Right atrium auricular region (tissue), 2 donors: ENCODE measurements at places on chromosomes 7 and 10.
A peak's percentile ranks its signal among the peaks of the same experiment; 100 is the strongest.

GRCh38 chr7:116165717-116166116 lies 44.6 kb upstream of the TES start:
- DNase-seq, result no peak

GRCh38 chr7:1861799-1862458 lies 191.9 kb downstream of the ELFN1 start:
- no peak for DNase-seq

DNA sequence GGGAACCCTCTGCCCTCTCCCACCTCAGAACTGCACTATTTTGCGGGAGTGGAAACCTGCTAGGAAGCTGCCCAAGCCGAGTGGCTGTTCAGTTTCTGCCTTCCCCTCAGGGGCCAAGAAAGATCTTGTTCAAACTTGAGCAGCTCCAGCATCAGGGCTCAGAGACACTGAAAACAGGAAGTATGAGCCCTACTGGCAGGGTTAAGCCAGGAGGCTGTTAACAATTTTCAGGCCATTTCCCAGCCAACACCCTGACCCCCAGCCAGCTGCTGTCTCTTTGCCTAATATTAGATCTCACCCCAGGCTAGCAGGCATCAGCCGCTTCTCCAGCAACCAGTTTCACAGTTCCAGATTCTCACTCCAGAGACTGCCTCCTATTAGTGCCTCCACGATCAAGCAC lies 9.2 kb downstream of the PLAU start:
- peak; percentile 69 for DNase-seq

GRCh38 chr10:88062385-88062784 lies 199.0 kb downstream of the PTEN start:
- DNase-seq, result no peak

- DNase-seq, result no peak
These were observed 112.8 kb upstream of the STK17A start for GRCh38 chr7:43470110-43470509.

GRCh38 chr7:132697003-132697402 lies 120.7 kb upstream of the PLXNA4 start:
- DNase-seq, result no peak

GRCh38 chr10:102673819-102674511 lies 29.7 kb downstream of the TRIM8 start:
- DNase-seq, result peak; percentile 83

DNA sequence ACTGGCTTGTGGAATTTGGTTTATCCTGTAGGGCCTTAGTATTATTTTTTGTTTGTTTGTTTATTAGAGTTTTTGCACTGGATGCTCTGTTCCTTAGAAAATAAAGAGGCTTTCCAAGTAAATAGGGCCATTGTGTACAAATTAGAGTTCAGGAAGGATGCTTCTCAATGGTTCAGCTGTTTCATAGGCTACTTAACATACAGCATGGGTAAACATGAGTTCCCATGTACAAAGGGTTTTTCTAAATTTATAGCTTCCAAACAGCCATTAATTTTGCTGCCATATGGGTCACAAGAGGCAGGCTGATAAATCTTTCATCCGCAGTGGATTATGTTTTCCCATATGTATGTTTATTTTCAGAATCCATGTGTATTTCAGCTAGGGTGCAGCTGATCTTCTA lies 121.6 kb upstream of the WDR11 start:
- DNase-seq, result no peak

- DNase-seq, result no peak
These were observed 350.3 kb upstream of the POT1 start for GRCh38 chr7:125279961-125280360.

- no peak for DNase-seq
These were observed 23.6 kb upstream of the ING3 start for GRCh38 chr7:120926943-120927346.

DNA sequence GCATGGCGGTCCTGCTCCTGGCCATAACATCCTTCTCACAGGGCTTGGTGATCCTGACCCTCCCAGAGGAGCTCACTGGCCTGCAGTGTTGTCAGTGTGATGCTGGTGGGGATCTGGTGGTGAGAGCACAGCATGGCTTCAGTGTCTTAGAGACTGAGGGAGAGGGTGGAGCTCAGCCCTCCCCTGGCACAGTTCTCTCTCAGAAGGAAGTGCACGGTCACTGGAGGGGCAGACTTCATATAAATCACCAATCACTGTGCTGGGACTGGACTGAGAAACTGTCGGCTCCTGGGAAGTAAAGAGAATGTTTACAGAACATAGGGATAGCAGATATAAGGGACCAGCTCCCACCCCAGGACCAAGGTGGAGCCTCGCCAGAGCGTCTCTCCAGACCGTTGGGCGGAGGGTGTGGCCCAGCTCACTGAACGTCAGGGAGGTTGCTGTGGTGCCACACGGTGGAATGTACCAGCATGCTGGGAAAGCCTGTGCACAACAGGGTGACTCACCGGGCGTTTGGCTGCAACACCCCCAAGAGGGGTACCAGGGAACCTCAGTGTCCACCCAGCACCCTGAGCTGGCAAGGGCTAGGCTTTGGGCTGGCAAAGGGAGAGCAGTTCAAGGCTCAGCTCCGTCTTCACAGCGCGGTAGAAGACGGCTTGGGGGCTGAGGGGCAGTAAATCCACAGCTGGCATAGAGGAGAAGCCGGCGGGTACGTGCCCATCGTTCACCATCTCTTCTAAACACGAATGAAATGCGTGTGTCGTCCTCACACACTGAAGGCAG lies 8.8 kb upstream of the GET4 start:
- peak; percentile 69 for DNase-seq

- DNase-seq, result no peak
These were observed 20.3 kb upstream of the IGF2BP3 start for GRCh38 chr7:23490357-23491135.

DNA sequence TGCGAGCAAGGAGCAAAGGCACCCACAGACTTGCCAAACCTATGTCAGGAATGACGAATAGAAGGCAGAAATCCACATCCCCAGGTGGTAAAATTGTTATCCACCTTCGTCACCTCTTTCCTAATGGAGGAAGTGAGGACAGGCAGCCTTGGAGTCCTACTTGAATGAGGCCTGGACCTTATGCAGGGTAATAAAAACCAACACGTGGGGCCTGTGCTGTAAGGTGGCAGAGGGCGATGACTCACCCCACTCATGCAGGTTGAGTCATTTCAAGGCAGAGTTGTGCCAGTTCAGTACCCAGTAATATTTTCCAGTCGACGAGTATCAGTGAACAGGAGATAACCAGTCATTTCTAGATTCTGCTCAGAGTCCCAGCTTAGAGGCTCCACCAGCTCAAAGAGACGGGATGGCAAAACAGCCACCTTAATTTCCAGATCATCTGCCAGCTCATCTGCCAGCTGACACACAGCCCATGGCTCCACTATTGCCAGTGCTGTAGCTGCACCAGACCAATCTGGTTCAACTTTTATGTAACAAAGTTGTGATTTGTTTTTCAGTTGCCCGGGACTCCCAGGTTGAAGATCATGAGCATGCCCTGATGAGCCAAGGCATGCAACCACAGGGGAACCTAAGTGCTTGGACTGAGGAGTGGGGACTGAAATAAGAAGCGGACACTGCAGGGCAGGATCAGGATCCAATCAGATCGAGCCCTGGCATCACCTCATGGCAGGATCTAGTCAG lies 176.2 kb upstream of the ITGB1 start:
- DNase-seq, result no peak

GRCh38 chr10:97765201-97765600 lies 6.6 kb downstream of the SFRP5 start:
- DNase-seq, result no peak

- no peak for DNase-seq
These were observed 38.8 kb upstream of the MYL10 start for GRCh38 chr7:101667920-101668319.

DNA sequence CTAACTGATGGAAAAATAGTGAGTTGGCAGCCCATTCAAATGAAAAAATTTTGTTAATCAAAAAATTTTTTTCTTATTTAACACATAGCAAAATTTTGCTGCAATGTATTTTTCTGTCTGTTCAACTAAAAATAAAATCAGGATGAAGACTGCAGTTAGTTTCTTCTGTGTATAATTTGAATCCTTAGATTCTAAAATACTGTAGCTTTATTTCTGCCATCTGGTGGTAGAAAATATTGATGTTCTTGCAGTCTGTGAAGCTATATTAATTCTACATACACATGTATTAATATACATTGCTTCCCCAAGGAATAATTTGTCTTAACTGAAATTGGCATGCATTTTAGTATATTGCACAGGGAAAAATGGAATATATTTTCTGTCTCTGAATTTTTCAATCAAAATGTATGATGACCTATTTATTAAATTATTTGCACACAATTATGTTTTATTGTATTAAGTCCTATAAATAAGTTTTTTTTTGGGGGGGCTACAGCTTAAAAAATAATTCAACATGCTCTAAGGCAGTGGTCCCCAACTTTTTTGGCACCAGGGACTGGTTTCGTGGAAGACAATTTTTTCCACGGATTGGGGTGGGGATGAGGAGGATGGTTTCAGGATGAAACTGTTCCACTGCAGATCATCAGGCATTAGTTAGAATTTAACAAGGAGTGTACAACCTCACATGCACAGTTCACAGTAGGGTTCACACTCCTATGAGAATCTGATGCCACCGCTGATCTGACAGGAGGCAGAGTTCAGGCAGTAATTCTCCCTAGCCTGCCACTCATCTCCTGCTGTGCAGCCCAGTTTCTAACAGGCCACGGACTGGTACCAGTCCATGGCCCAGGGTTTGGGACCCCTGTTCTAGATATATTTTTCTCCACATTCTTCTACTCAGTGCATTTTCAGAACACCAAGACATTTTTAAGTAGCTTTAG lies 119.4 kb downstream of the GNAT3 start:
- no peak for DNase-seq

DNA sequence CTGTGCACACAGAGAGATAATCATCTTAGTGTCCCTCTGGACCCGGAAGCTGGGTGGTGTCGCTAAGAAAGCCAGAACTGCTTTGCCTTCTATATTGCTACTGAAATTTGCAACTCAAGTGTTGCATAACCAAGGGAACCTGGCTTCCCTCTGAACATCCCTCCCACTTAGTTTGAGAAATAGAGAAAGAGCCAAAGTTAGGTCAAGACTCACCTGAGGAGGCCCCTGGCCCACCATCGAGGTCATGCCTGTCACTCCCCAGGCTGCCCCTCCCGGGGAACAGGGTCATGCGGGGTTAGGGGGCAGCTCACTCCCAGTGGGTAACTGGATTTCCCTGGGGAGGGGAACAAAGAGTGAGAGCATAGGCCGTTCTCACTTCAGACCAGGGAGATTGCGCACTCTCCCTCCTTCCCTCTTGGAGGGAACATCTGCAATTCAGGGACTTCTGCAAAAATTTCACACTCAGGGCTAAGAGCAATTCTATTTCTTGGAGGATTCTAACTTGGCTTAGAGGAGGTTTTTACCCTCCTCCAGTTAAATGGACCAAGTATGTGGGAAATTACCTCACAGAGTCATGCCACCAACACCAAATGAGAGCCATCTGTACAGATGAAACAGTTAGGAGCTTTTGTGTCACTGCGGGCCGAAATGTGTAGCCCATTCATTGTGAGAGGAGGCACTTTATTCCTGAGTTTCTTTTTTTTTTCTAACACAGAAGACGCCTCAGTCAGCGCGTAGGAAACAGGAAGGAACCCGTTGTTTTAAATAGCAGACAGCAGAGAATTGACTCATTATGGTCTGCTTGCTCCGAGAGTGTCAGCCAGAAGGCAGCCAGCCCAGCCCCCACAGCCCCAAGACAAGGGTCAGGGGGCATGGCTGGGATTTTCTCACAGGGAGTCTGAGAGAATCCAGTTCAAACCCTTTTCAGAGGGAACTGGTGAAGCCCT lies 221.3 kb downstream of the ARHGAP12 start:
- DNase-seq, result peak; percentile 74

GRCh38 chr10:34507217-34507616 lies 307.9 kb downstream of the PARD3 start:
- DNase-seq, result no peak

DNA sequence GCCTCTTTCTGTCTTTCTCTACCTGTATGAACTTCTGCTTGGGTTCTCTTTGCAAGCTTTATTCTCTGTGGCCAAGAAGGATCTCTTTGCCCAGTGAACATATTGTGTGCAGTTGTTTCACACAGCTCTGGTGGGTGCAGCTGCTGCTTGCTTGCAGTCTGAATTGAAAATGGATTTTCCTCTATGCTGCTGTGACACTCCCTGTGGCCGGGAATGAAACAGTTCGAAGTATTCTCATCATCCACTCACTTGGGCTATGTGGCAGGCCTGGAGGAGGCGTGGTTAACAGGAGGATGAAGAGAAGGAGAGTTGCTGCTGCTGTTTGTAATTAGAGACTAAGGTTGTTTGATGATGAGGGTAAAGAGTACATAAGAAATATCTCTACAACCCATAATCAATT lies 28.4 kb upstream of the ITGA8 start:
- DNase-seq, result no peak

DNA sequence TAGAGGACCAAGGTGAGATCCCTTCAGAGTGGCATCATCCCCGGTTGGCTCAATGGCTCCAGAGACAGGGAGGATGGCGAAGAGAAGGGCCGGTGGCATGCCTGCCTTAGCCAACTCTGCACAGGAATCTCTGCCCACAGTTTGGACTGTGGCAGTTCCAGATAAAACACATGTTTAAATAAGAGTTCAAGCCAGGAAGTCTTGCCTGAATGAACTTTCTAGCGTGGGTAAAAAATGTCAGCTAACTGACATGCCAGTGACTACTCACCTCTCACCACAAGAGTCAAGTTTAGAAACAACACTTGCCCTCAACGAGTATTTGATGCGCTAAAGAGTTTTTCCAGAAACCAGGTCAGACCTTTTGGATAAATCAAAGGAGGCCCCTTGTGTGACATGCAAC lies 3.0 kb downstream of the NOD1 start:
- DNase-seq, result peak; percentile 56

DNA sequence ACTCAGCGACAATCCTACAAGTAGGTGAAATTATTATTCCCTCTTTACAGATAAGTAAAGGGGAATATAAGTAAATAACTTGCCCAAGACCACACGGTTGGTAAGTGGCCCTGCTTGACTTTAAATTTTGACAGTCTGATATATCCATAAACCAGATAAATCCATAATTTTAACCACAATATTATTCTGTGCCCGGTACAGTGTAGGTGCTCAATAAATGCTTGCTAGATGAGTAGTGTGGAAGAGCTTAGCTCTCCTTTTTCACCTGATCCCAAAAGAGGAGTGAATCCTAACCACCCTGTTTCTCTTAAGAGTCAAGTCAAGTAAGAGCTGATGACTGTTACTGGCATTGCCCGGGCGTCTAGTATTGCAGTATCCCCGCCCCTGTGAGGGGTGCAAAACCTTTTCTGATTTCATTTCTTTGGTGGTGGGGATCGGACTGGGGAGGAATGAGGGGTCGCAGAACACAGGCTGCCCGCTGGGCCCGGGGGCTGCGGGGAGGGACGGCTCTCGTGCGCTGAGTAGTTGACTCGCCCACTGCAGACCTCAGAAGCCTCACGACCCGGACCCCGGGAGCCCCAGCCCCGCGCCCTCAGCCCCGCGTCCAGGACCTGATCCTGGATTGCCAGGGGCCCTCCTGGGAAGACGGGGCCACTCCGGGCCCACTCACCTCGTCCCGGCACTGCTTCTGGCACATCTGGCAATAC lies 490 bp downstream of the KIN start:
- DNase-seq, result no peak

- no peak for DNase-seq
These were observed 61.5 kb downstream of the BRAF start for GRCh38 chr7:140863184-140863583.
